ENCODE measurements at places on chromosomes 2 and 18. TPM values are rescaled to one million over a fixed set of nuclear protein-coding genes. Genes with fewer than 3 reads are reported as not detected.

- DNase-seq: no peak
Observed at GRCh38 chr18:57807336-57808117, 4.4 kb upstream of the ATP8B1 start.

DNA sequence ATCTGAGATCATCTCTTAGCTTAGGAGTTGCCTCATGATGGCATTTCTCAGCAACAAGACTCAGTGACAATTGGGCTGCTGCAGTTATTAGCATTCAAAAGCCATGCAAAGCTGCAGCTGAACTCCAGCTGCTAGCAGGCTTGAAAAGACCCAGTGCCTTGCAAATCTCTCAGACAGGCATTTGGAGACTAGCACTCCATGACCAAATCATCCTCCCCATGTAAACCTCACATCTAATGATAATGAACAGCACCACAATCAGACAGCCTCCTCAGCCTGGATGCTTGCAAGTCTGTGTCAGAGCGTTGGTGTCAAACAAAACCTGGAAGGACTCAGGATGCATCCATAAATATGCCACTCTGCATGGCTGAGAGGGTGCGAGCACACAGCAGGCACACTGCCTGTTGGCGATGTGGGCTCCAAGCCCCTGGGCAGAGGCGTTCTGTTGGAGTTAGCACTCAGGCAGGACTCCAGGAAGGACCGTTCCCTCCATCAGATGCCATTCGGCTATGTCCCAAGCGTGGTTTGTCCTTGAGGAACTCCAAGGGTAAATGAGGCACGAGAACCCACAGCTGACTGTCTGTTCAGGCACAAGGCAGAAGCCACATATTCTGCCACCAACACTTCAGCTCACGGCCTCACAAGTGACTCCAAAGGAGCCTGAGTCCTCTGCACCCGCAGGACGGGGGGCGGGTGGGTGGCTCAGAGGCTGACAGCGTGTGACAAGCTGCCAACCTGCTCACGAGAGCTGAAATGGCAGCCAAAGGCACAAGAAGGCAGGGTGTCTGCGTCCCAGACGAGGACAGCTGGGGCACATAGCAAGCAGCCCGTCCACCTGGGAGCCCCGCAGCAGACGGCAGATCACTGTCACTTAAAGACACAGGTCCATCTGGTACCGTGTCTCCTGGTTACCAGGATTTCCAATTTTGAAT, 183.8 kb downstream of the MYT1L start:
- no peak for DNase-seq

Gene MBD1
- 53.4 TPM for total RNA-seq

DNA sequence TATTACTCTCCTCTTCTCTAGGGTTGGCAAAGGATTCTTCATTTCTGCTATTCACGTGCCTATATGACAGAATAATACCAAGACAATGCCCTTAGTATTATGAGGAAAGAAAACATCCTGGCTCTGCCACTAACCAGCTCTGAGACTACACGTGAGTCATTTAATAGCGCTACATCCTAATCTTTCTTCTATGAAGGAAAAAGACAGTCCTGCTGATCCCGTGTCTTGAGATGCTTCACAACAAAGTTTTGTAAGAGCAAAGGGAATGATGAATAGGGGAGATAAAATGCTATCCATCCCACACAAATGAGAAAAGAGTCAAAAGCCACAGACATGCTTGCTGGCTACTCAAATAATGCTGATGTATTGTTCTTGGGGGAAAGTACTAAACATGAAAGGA, 152.8 kb downstream of the PID1 start:
- no peak for DNase-seq

DNA sequence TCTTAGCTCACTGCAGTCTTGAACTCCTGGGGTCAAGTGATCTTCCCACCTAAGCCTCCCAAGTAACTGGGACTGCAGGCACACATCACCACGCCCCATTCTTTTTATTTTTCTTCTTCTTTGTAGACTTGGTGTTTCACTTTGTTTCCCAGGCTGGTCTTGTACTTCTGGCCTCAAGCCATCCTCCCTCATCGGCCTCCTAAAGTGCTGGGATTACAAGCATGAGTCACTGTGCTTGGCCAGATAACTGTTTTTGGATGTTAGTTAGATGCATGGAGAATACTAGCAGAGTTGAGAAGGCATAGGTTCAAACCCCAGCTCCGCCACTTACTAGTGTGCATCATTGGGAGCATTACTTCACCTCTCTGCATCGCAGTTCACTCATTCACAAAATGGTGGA, 88.3 kb downstream of the TXNL1 start:
- DNase-seq: no peak

GRCh38 chr2:9686061-9686460, 55.3 kb upstream of the YWHAQ start:
- no peak for DNase-seq

Gene METTL8
- total RNA-seq: 6.7 TPM

Gene SEC11C
- total RNA-seq: 6.2 TPM

Gene C1GALT1C1L
- not detected for total RNA-seq

DNA sequence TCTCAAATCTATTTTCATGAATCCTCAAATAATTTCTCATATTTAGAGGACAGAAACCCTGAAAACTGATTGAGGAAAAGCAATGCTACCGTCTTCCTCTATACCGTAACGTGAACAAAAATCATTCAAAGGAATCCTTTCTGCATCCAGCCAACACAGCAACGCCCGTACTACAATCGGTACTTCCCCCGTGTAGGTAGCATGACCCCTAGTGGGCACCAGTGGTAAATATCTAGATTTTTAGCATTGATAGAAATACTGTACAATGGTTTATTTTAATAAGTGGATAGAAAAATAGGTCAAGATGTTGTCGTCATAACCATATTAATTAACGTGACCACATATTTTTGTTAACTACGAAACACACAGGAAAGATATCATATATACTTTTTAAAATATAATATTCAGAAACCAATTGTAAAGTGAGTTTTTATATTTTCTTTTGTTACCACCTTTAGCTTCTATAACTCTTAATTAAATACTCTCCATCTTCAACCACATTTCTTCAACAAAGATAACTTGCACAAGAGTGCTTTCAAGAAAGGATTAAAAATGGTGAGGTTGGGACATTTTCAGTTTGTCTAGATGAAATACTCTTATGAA, 194.1 kb downstream of the SS18 start:
- no peak for DNase-seq

- no peak for DNase-seq
Observed at GRCh38 chr2:98778151-98778550, 47.2 kb upstream of the MGAT4A start.
